ENCODE measurements at places on chromosomes 7 and 10. TPM values are rescaled to one million over a fixed set of nuclear protein-coding genes. Genes with fewer than 3 reads are reported as not detected.

Gene AGBL3
- 1.3 TPM for total RNA-seq

Gene ATP6V0A4
- total RNA-seq = not detected

Gene MYL10
- total RNA-seq = not detected

Gene SFRP5
- not detected for total RNA-seq

Gene ENTPD1
- total RNA-seq = 0.32 TPM

Gene CTNNA3
- total RNA-seq = under 0.01 TPM

Gene LIPF
- total RNA-seq = not detected

Gene POM121L12
- total RNA-seq = not detected

Gene CCDC136
- 3.8 TPM for total RNA-seq

Gene ABHD11
- total RNA-seq = 5.2 TPM

Gene LRRD1
- not detected for total RNA-seq

Gene RBP4
- total RNA-seq = 0.85 TPM

Gene FAM237B
- total RNA-seq = not detected

Gene EEPD1
- 7.9 TPM for total RNA-seq

Gene FEZF1
- not detected for total RNA-seq

Gene SORBS1
- 0.49 TPM for total RNA-seq

Gene RTKN2
- total RNA-seq = 0.61 TPM

Measured in hair follicle dermal papilla cell (primary cell).